ENCODE measurements at places on chromosomes 4 and X. TPM values are rescaled to one million over a fixed set of nuclear protein-coding genes. Genes with fewer than 3 reads are reported as not detected.

Gene SLC25A5
- total RNA-seq, result 416 TPM

Gene MAGEA10
- not detected for total RNA-seq

Gene CLCN3
- total RNA-seq, result 36.4 TPM

Gene FAM184B
- total RNA-seq, result not detected

Gene UCP1
- total RNA-seq, result 0.51 TPM

Gene MAMLD1
- not detected for total RNA-seq

Gene MAOB
- total RNA-seq, result 0.34 TPM

Gene POU4F2
- total RNA-seq, result not detected

Gene HDX
- 2.4 TPM for total RNA-seq

Gene DLG3
- total RNA-seq, result 58.5 TPM

Gene LDB2
- not detected for total RNA-seq

Gene ARMCX6
- 25.8 TPM for total RNA-seq

Gene NEIL3
- 8.0 TPM for total RNA-seq

Data from Caco-2 (cell line).